ENCODE measurements at places on chromosomes 12 and 14.

GRCh38 chr12:95629392-95629791, 78.1 kb upstream of the USP44 start:
- DNase-seq, result no peak

DNA sequence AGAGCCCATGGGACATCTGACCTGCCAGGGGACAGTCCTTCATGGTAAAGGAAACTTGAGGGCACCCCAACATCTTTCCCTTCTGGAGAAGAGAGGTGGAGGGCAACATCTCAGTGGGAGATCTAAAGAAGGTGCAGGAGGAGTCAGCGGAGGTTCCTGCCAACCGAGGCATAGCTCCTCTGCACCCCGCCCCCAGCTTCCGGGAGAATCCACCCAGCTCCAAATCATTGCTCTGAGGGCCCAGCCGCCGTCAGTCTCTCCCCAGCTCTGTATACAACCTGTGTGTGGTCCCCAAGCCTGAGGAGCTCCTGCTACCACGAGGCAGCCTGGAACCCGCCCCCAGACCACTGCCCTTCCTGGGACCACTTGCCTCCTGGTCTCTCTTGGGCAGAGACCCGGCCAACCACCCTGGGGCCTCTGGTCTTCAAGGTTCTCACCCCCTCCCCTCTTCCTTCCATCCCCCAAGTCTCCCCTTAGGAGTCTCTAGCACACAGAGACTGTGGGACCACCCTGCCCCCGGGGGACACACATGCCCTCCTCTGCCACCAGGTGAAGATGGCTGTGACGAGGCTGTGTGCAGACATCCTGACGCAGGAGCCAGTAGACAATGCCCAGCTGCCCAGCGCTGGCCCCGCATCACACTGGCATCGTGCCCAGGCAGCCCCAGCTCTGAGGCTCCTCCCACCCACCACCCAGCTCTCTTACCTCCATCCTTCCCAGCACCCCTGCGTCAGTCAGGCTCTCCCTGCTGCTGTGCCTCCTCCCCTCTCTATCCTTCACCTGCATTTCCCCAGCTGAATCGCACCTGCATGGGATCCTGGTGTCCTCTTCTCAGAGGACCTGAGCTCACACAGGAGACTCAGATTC, 13.0 kb upstream of the NUDT14 start:
- peak; percentile 29 for DNase-seq

GRCh38 chr12:79547044-79547734, 143.6 kb downstream of the PAWR start:
- no peak for DNase-seq

GRCh38 chr12:10115890-10116289, 14.1 kb downstream of the CLEC7A start:
- no peak for DNase-seq

DNA sequence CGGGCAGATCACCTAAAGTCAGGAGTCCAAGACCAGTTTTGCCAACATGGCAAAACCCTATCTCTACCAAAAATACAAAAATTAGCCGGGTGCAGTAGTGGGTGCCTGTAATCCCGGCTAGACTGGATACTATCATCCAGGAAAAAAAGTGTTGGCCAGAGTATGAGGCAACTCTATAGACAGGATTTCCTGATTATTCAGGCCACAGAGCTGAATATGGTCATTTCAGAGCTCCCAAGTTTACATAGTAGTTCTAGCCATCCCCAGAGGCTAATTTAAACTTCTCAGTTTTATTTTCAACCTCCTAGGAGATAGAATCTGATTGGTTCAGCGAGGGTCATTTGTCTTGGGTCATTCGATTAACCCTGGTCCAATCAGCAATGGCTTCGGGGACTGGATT, 7.3 kb downstream of the RPGRIP1 start:
- DNase-seq, result no peak

DNA sequence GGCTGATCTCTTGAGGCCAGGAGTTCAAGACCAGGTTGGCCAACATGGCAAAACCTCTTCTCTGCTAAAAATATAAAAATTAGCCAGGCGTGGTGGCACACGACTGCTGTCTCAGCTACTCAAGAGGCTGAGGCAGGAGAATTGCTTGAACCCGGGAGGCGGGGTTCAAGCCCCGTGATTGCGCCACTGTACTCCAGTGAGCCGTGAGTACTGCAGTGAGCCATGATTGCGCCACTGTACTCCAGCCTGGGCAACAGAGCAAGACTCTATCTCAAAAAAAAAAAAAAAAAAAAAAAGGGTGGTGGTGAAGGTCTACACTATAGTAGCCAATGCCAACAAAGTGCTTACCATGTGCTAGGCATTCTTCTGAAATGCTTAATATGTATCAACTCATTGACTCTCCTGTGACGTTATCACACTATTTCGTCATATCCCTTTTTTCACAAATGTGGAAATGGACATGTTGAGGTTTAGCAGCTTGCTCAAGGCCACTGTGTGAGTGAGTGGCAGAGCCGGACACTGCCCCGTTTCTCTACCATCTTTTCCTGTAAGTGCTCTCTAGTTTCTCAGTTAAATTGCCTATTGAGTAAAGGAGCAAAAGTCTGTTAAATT, 59.6 kb downstream of the GNS start:
- peak; percentile 91 for DNase-seq

- DNase-seq, result peak; percentile 7
These were observed 104.1 kb downstream of the IGF1 start for GRCh38 chr12:102376181-102376747.

DNA sequence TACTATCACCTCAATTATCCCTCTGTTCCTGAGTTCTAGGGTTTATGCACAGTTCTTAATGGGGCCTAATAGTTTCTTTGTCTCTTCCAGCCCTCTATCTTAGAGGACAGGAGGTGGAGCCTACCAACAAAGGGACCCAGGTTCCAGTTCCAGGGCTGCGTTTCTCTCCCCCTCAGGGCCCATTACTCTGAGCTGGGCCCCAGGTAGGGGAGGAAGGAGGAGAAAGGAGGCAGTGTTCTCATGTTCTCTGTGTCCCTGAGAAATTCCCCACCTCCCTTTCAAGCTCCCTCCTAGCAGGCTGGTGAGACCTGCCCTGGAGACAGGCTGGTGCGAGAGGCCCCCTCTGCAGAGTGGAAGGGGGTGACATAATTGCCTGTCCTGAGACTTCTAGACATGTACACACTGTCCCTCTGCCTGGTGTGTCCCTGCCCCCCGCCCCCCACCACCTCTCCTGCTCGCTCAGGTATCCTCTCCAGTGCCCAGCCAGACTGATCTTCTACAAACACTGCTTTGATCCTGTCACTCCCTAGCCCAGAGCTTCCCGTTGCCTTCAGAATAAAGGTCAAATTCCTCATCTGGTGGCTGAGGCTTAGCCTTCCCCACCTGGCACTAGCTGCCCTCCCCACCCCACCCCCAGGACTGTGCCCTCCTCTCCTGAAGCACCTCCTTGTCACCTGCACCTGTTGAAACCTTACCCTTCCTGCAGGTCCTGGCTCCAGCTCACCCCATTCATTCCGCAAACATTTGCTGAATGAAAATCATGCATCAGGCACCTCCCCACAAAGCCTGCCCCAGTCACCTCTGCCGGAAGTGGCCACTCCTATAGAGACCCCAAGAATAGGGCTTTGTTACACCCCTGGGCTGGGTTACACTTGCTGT, 21.1 kb upstream of the KRT8 start:
- no peak for DNase-seq

DNA sequence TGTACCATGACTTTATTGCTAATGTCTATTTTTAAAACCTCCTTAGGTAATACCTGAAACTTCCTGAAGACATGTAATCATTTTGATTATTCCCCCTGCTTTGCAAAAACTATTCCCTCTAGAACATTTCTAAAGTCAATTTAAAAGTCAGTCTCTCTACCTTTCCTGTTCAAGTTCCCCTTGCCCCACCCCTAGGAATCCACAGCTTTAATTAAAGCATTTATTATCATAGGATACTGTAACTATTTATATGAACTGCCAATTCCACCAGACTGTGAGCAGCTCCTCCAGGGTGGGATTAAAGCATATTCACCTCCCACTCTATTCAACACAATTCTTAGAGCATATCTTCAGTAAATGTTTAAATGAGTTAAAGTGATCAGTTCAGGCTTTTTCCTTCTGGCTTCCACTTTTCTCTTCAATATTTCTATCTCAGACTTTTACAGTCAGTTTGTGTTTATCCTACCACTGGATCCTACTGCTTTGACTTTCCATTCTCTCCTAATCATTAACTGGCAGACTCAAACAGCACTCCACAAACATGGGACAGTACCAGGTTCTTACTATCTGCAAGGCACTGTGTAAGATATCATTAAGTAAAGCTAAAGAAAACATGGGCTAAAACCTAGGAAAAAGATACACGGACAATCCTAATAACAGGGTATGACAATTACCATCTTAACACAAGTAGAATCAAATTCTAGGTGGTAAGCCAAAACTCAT, 39.1 kb downstream of the PTPN21 start:
- no peak for DNase-seq

DNA sequence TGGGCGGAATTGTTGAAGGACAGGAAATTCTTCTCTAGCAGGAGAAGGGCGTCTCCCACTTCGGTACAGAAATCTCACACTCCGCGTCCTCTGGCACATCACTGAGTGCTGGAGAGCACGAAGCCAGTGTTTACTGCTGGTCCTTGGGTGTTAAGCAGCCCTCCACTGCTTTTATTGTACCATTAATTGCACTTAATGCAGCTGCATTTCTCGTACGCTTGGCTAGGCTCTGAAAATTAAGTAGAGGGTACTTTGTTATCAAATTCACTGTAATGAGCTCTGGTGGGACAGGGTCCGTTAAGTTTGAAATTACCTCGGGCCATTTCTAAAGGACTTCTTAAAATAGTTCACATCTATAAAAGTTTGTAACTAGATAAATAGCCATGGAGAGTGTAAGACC, 411.2 kb downstream of the NPAS3 start:
- DNase-seq, result no peak

- no peak for DNase-seq
These were observed 336.7 kb upstream of the PRICKLE1 start for GRCh38 chr12:42926232-42926631.
